T-cell (primary cell): ENCODE measurements at places on chromosomes 2 and 18.

DNA sequence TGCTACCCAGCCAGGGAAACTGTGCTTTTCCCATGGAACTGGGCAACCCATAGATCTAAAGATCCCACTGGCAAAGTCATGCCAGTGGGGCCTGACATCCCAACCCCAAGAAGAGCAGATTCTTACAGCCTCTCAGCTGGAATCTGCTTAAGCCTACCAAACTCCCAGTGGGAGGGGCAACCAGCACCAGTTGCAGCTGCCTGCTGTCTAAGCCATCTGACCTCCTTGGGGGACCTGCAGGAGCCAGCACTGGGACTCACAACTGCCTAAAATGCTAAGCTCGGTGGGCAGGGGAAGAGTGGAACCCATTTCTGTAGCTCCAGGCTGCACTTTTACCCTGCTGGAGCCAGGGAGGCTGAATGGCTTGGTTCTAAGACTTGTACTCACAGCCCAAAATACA is 770.7 kb upstream of the SLC8A1 start:
- DNase-seq: no peak

- DNase-seq: no peak
Measured at GRCh38 chr18:59453468-59453961, 94.5 kb upstream of the LMAN1 start.

- no peak for DNase-seq
Measured at GRCh38 chr2:42935692-42936671, 143.6 kb upstream of the HAAO start.

GRCh38 chr2:64838817-64839216 is 150.4 kb upstream of the SLC1A4 start:
- no peak for DNase-seq

GRCh38 chr2:229060147-229060546 is 210.9 kb downstream of the PID1 start:
- no peak for DNase-seq

DNA sequence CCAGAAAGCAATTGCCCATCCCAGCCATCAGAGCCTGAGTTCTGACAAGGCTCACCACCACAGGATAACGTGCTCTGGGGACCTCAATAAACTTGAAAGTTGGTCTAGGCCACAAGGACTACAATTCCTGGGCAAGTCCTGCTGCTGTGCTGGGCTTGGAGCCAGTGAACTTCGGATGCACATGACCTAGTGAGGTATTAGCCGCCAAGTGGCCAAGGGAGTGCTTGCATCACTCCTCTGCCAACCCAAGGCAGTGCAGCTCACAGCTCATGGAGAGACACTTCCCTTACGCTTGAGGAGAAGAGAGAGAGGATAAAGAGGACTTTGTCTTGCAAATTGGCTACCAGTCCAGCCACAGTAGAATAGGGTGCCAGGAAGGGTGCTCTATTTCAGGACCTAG is 219.6 kb downstream of the MBD2 start:
- no peak for DNase-seq

GRCh38 chr2:9234680-9235146 is 28.1 kb downstream of the ASAP2 start:
- no peak for DNase-seq

GRCh38 chr2:35378791-35379190 is 976.8 kb upstream of the CRIM1 start:
- DNase-seq: no peak

- no peak for DNase-seq
Measured at GRCh38 chr2:59871830-59872229, 681.6 kb downstream of the BCL11A start.

GRCh38 chr18:69968039-69968438 is 20.4 kb upstream of the CD226 start:
- peak; percentile 13 for DNase-seq

GRCh38 chr18:42801706-42802105 is 313.8 kb downstream of the RIT2 start:
- DNase-seq: no peak

DNA sequence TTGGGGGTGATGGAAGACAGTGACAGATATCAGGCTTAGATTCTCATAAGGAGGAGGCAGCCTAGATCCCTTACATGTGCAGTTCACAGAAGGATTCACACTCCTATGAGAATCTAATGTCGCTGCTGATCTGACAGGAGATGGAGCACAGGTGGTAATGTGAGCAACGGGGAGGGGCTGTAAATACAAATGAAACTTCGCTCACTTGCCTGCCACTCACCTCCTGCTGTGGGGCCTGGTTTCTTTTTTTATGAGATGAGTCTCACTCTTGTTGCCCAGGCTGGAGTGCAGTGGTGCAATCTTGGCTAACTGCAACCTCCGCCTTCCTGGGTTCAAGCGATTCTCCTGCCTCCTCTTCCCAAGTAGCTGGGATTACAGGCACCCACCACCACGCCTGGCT is 258.6 kb downstream of the EN1 start:
- DNase-seq: no peak

- DNase-seq: no peak
Measured at GRCh38 chr2:23756593-23757292, 170.2 kb downstream of the ATAD2B start.

DNA sequence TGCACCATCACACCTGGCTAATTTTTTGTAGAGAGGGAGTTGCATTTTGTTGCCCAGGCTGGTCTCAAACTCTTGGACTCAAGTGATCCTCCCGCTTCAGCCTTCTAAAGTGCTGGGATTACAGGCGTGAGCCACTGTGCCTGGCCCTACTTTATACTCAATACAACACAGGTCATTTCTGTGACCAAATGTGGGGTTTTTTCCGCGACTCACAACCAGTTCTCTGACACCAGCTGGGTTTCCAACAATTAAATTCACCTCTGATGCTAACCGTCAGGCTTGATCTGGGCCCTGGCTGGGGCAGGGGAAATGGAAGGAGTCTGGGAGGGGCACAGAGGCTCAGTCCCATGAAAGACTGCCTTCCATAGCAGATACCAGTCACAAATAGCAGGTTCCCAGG is 64.8 kb upstream of the MCFD2 start:
- DNase-seq: no peak

DNA sequence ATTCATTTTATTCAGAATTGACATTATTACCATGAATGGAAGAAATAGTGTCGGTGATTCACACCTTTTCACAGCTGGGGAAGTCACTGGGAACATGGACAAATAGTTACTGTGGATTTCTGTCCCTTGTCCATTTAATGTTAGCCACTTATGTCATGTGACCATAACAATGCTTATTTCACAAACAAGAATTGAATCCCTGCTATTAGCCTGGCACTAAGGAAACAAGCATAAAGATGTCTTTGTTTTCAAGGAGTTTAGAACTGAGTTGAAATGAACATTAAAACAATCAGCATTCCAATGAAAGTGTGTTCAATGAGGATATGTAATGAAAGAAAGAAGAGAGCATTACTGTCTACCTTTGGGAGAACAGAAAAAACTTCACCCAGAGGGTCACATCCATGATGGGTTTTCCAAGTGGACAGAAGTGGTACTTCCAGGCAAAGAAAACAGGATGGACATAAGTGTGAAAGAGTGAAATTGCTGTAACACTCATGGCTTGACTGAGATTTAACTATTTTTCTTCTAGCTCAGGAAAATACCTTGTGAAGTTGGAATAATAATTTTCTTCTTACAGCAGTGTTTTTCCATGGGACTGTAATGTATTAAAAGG is 324.5 kb upstream of the UBE2E3 start:
- no peak for DNase-seq

GRCh38 chr18:6857300-6857699 is 127.8 kb downstream of the ARHGAP28 start:
- no peak for DNase-seq

- DNase-seq: no peak
Measured at GRCh38 chr2:43405829-43406228, 179.4 kb upstream of the ZFP36L2 start.

GRCh38 chr2:96074156-96074555 is 39.4 kb upstream of the GPAT2 start:
- DNase-seq: no peak

- no peak for DNase-seq
Measured at GRCh38 chr2:237692601-237693290, 65.4 kb downstream of the LRRFIP1 start.

DNA sequence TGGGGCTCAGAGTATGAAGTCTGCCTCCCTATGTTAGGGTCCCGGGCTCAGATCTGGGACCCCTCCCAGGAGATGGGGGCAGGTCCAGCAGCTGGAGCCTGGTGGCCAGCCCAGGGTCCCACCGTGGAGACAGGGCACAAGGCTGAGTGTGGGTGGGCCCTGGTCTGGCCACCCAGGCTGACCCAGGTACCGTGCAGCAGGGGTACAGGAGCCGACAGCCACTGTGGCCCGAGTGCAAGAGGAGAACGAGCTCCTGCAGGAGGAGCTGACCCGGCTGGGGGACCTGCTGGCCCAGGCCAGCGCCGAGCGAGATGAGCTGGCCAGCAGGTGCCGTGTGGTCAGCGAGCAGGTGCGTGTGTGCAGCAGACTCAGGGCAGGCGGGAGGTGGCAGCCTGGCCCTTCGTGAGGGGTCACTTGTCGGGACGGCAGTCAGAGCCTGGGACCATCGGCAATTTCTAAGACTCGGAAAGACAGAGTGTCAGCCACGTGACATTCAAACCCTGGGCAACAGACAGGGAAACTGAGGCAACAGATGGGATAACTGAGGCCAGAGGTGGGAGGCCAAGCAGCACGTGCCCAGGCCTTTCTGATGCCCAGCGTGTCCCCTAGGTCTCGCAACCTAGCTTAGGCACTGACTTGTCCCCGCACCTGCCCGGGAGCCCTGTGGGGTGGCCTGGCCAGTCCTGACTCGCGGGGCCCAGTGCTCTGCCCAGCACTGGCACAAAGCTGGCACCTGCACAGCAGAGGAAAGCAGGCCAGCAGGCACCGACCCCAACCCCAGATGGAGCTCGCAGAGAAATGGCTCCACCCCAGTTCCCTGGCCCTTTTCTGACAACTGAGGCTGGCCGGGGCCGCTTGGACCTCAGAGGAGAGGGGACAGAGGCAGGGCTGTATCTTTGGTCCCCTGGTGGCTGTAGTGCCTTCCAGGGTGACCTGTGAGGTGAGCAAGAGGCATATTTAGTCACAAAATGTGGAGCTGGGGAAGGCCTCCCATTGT is 13.9 kb downstream of the CROCC2 start:
- no peak for DNase-seq

DNA sequence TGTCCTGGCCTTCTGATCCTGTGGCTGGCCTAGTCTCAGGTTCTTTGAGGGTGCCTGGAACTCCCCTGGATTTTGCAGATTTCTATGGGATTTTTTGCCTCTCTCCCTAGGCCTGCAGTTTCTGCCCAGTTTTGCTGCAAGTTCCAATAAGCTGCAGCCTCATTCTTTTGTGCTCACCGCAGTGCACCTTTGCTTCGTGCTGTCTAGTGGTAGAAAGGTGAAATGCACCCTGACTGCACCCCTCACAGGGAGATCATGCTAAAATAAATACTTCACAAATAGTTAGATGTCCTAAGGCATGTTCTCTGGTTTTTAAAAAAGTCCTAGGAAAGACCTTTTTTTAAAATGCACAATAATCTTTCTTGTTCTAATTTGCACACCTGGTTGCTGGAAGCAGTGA is 72.5 kb downstream of the GNAL start:
- no peak for DNase-seq

DNA sequence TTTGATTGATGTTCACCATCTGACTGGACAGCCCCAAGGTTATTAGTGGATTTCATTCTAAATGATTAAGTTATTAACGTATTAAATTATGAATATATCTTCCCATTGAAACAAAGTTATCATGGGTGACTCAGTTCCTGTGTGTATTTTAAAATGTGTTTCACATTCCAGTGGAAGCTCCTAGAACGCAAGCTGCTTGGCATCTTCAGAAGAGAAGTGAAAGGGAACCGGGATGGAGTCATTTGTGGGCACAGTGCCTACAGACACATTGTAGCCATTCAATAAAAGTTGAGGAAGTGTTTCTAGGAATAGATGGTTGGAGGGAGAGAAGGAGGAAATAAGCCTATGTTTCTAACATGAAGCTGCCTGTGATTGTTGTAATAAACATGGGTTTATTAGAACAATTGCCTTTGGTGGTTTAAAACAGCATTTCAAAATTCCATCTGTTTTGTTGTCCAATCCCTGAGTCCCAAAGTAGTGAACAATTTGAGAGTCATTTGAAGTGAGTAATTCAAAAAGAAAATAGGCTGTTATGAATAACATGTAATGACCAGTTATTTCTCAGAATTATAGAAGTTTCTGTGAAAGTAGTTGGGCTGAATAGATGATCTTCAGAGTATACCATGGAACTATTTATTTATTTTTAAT is 143.5 kb downstream of the PKP4 start:
- DNase-seq: no peak

DNA sequence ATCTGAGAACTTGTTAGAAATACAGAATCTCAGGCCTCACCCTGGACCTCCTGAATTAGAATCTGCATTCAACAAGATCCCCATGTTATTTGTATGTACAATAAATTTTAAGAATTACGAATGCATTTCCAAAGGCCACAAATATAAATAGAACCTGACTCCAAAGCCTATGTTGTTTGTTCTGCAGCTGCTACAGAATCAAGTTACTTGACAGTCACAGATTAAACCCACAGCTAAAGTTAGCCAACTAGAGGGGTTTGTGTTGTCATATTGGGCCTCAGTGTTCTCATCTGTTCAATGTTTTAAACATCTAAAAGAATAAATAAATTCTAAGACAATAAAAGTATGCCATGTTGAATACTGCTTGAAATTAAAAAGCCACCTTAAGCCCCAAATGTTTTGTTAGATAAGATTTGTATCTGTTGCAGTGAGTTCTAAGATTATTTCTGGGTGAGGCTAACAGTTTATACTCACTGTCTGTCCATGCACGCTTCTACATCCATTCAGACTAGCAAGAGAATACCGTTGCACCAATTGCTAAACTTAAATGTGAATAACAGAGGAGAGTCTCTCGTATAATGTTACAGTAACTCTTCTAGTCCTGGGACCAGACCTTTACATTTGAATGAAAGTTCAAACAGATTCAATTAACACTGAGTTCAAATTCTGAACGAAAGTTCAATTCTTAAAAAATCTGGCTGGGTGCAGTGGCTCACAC is 200.4 kb downstream of the MEMO1 start:
- no peak for DNase-seq

- DNase-seq: peak; percentile 36
Measured at GRCh38 chr2:37711308-37711731, 39.9 kb upstream of the CDC42EP3 start.

GRCh38 chr2:150165988-150166312 is 321.5 kb downstream of the RND3 start:
- DNase-seq: no peak

GRCh38 chr2:67876176-67876575 is 186.6 kb downstream of the C1D start:
- no peak for DNase-seq

DNA sequence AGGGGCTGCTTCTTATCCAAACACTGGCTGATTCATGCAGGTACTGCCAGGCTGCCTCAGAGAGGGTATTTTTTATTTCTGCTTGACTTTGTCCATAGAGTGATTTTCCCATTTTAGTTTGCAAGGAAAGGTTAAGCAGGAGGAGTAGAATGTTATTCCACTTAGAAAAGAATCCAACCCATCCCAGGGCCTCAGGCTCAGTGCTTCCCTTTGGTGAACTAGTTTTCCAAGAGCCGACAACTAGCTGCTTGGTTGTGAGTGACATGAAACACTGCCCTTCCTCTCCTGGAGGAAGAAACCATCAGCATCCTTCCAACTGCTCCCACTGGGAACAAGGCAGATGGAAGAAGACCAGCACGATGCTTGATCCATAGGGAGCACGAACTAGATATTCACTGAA is 58.5 kb downstream of the BCL2 start:
- DNase-seq: no peak

- DNase-seq: no peak
Measured at GRCh38 chr18:49814147-49814499, 790 bp upstream of the ACAA2 start.
